ENCODE measurements at places on chromosomes 13 and 19.

DNA sequence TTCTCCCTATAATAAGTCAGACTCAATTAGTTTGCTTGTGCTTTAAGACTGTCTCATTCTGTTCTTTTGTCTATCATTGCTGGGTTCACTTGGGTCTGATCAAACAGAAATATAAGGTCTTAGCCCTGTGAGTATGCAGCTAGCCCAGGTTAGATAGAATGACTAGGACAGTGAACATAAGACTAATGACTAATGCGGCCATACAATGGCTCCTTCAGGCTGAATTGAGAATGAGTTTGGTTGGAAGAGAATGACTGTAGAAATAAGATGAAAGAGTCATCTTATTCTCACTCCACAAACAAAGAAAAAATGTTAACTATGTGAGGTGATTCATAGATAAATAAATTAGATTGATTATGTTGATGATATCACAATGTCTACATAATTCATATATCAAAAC is 50.1 kb upstream of the OBI1 start:
- no peak for DNase-seq

DNA sequence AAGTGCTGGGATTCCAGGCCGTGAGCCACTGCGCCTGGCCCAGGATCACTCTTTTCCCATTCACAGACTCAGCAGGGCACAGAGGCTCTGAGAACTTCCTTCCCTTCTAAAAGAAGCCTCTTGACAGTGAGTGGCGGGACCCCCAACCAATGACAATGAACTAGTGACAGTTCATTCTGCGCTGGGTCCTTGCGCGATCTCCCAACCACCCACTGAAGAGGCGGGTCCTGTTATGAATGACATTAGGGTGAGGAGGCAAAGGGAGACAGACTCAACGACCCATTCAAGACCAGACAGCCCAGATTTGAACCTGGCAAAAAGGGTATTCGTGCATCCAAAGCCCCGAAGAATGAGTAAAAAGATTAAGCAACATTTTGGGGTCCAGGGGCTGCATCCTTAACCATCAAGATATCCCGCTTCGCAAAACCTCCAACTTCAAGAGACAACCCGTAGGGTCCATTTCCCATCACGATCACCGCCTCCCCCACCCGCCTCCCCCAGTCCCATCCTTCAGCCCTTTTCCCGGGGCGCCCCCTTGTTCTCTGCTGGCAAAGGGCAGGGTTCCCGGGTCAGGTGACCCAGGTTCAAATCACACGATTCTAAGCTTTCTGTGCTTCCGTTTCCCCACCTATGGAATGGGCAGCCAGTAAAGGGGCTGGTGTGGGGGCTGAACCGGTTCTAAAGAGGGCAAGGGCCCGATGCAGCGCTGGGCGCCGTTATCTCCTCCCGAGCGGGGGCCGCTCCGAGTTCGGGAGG is 719 bp downstream of the SUGP2 start:
- peak; percentile 86 for DNase-seq

- DNase-seq: no peak
Observed at GRCh38 chr19:9863759-9864158, 28.6 kb downstream of the PIN1 start.

- DNase-seq: no peak
Observed at GRCh38 chr19:10412257-10412977, 7.9 kb upstream of the PDE4A start.

DNA sequence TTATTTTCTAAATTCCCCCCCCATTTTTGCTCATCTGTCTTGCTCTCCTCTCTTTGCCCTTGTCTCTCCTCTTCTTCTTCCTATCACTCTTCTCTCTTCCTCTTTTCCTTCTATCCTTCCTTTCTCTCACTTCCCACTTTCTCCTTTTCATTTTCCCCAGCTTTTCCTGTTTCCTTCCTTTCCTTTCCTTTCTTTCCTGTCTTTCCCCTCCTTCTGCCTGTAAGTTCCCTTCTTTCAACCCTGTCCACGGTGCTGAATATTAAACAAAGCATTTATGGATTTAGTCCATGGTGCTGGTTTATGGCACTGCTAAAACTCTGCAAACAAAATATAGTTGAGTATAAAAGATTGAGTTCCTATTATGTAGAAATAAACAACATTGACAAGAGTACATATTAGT is 27.6 kb downstream of the SCEL start:
- no peak for DNase-seq

- DNase-seq: no peak
Observed at GRCh38 chr13:35857769-35858168, 273.4 kb downstream of the DCLK1 start.

DNA sequence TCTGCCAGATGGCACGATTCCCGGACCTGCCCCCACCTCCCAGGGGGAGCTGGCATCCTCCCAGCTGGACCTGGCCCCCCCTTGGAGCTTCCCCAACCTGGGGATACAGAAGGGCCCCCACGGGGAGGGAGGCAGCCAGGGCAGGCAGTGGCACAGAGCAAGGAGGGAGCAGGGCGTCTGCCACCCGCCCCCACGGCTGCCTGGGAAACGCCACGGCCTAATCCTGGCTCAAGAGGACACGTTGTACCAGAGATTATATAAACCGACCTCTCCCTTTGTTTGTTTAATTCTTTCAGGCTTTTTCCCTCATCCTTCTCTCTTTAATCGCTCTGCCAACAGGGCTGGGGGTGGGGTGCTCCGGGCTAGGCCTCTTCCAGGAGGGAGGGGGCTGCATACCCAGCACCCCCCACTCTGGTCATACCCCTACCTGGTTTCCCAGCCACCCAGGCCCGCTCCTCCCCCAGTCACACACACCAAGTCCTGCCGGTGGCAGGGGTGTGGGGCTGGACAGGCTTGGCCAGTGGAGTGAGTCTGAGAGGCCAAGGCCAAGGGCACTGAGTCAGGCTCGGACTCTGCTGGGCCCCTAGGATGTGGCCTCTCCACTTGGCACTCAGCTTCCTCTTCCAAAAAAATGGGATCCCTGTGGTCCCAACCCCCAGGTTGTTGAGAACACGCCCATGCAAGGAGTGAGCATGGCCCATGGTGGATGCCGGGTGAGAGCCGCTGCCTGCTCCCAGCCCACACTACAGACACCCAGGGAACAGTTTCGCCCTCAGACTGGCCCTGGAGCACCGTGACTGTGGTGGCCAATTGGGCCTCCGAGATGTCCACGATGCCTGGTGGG is 29.5 kb upstream of the NFIC start:
- DNase-seq: peak; percentile 68

DNA sequence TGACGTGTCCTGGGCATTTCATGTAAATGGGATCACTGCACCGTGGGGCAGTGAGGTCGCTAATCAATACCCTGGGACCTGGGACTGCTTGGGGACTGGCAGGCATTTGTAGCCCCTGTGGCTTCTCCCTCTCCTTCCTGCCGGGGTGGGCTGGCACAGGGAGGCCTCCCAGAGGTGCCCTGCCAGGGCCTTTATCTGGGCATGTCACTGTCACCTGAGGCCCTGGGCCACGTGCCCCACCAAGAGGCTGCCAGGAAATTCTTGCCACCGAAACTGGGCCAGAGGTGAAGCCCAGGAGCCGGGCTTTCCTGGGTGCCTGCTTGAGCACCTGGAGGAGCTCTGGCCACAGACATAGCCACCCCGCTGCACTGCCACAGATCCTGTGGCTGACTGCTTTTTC is 1.8 kb upstream of the NMRK2 start:
- DNase-seq: no peak

GRCh38 chr19:5434970-5435641 is 20.1 kb upstream of the ZNRF4 start:
- peak; percentile 49 for DNase-seq

GRCh38 chr13:34721631-34722595 is 220.2 kb upstream of the NBEA start:
- no peak for DNase-seq

DNA sequence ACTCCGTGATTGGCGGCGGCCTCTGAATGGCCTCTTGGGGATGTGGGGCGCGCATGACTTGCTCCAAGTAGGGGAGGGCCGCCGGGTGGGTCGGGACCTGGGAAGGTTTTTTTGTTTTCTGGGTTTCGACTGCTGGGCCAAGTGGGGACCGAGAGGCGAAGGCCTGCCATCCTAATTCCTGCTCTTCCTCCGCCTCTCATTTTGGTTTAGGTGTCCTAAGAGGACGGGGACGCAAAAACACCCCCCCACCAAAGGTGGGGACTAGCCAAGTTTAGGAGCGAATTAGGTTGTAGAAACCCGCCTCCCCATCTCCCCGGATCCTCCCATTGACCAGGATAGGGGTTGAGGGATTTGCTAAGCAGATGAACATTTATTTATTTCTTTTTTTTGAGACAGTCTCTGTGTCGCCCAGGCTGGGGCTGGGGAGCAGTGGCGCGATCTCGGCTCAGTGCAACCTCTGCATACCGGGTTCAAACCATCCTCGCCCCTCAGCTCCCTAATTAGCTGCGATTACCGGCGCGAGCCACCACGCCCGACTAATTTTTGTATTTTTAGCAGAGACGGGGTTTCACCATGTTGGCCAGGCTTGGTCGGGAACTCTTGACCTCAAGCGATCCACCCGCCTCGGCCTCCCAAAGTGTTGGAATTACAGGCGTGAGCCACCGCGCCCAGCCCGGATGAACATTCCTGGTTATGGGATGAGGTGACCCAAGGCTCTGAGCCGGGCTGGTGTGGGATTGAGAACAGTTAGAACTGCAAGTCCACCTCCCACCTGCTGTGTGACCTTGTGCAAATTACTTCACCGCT is 838 bp downstream of the PPP2R1A start:
- DNase-seq: peak; percentile 34

DNA sequence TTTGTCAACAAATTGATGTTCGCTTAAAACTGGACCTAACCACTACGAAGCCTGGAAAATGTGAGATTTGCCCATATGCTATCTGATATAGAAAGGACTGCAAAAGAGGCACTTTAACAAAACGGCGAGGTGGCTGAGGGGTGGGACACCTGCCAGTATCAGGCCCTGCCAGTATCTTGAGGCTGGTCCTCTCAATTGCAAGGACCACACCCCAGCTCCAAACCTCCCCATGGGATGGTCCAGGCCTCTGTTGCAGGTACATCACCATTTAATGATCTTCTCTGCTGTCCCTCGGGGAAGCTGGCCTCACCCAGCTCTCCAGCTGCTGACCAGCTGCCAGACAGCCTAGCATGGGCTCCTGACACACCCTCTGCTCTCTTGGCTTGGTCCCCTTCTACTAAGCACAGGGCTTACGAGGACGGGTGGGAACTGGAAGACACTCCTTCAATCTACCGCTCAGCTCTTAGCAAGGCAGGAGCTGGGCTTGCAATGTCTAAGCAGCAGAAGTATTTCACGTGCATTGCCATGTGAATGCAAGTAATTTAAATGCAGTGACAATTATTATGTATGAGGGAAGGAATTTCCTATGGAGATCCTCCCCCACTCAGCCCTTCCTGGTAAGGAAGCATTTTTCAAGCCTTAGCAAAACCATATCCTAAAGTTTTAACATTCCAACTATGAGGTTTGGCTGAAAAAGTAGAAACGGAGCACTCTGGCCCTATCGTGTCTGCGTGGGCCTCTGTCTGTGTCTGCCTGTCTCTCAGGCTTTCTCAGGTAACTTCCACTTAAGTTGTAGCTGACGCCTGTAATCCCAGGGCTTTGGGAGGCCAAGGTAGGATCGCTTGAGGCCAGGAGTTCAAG is 63.9 kb downstream of the LATS2 start:
- peak; percentile 55 for DNase-seq

DNA sequence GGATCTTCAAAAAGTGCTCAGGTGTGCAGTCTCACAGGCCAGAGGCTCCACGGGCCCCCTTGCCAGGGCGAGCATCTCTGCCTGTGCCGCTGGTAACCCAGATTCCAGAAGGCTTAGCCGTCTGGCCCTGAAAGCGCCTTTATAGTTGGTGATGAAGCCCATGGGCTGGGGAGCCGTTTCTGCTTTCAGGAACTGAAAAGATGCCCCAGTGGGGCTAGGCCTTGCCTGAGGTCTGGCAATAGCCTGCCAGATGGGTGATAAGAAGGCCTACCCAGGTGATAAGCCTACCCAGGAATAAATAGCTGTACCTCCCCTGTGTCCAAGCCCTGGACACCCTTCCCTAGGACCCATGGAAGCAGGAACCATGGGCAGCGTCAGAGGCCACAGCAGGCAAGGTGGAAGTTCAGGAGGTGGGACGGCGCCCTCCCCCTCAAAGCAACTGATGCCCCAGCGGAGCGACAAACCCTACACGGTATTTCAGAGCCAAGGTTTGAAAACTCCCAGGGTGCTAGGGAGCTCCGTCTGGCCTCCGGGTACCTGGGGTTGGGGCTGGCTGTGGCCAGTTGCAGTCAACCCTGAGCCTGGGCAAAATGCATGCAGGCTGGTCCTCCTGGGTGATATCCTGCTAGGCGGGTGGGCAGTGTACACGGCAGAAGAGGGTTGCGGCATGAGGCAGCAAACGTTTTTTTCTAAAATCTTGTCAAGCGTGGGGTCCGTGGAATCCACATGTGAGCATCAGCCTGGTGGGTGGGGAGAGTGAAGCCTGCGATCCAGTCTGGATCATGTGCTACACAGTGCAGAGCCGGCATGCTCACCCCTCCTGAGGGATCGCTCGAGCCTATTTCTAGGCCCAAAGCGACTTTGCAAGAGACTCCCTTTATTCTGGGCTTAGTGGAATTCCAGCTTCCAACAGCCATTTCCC is 45.3 kb downstream of the ACTN4 start:
- DNase-seq: no peak

DNA sequence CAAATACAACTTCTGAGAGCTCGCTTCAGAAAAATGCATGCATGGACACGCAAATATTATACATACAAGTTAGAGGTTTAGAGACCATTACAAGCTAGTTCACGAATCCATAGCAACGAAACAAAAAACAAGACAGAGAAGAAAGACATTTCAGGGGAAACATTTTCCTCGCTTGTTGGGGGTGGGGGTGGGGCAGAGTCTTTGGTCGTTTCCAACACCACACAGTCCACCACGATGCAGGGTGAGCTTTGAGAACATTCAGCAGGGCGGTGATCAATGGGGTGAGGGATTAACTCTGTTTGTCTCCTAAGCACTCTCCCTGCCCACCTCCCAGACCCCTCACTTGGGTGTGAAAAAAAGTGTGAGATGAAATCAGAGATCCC is 651 bp downstream of the OXGR1 start:
- DNase-seq: no peak

DNA sequence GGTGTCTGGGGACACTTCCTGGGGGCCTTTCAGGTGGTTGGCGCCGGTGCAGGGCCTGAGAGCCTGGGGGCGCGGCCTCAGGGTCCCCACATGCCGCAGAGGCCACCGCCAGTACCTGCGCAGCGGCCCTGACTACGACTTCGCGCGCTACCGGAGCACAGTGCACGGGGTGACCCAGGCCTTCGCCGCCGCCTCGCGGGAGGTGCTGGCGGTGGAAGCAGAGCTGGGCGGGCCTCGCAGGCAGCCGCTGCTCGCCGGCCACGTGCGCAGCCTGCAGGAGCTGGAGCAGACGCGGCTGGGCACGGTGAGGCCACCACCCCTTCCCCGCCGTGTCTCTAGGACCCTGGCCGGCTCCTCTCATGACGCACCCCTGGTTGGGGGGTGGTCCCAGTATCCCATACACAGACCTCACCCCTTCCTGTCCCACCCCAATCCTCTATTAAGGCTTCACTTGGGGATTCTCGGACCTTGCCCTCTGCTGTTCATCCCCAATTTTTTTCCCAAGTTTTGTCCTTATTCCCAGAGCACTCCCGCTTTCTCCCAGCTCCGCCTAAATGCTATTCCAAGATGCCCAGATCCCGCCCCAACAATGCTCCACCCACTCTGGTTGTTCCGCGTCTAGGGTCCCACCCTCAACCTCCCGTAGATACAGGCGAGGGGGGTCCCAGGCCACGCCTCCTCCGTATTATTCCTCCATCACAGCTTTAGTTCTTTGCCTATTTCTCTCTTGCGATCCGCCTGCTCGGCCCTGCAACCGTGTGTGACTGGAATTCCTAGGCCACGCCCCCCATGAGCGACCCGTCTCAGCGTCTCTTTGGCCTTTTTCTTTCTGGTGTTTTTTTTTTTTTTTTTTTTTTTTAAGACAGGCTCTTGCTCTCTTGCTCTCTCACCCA is 1.0 kb downstream of the REX1BD start:
- no peak for DNase-seq

All from putamen (tissue), 1 donor.